Activated T-cell treated with anti-CD3 and anti-CD28 coated beads, Interleukin-2, amount 50 U/mL, for 72 hours (primary cell): ENCODE measurements at places on chromosomes 5 and 9. TPM values are rescaled to one million over a fixed set of nuclear protein-coding genes. Genes with fewer than 3 reads are reported as not detected.
A peak's percentile ranks its signal among the peaks of the same experiment; 100 is the strongest.

SLC34A1 gene
- 0.21 TPM for total RNA-seq

DUSP1 gene
- total RNA-seq: 24.5 TPM

ANGPTL2 gene
- not detected for total RNA-seq

NAIP gene
- total RNA-seq: 5.7 TPM

SPINK1 gene
- not detected for total RNA-seq

DNA sequence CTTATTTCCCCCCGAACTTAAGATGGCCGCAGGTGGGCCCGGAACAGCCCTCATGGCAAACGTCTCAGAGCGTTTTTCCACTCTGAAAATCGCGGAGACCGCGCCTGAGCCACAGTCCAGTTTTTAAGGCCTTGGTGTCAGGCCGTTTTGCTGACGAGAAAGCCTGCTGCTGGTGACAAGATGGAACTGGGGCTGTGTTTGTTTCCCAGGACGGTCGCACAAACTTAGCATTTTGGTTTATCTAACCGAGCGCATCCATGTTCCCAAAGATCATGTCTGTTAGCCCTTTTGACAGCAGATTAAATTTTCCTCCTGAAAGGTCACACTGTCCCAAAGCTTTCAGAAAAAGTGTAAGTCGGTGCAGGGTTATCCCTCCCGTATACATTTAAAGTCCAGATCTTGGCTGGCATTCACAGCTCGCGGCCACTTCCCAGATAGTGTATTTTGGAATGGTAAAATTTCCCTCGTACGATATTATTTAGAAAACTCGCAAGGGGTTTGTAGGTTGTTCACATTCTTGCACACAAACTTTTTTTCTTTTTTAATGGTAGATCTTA is 812 bp downstream of the SREK1 start:
- H3K27me3 ChIP-seq: no peaks in the 10 kb centered on the region
- H3K4me1 ChIP-seq: peaks cover 43% of the 10 kb centered on the region
- peak overlapping the region; percentile 98 for H3K27ac ChIP-seq
- DNase-seq: no peak
- H3K36me3 ChIP-seq: peaks cover 2% of the 10 kb centered on the region

DNA sequence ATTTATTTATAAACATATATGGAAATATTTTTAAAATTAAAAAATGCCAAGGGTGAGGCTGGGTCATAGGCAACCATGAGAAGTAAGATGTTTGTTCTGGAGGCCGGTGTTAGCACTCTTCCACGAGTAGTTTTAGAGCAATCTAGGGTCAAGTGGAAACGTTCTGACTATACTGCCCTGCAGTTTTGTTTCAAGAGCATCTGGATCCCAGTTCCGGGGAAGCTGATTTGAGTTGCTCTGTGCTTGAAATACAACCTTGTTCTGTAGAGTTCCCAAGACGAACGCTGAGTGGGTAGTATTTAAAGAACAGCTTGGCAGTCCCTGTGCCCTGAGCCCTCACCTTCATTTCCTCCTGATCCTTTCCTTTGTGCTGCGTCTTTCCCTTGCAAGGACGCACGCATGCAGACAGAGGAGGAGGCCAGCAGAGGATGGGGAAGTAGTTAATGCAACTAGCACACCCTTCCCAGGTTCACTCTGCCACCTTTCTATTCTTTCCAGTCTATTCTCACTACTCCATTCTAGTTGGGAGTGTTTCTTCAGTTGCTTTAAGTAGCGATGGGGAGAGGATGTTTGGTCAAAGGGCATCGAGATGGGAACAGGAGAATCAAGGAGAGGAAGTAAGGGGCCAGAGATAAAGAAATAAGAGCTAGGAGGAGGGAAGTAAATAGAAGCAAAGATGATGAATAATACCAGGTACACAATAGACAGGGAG is 68.3 kb upstream of the ZSWIM6 start:
- peaks cover 6% of the 10 kb centered on the region for H3K27me3 ChIP-seq
- no peaks in the 10 kb centered on the region for H3K36me3 ChIP-seq
- DNase-seq: no peak
- H3K4me3 ChIP-seq: no peak overlapping the region
- no peak overlapping the region for H3K27ac ChIP-seq

DNA sequence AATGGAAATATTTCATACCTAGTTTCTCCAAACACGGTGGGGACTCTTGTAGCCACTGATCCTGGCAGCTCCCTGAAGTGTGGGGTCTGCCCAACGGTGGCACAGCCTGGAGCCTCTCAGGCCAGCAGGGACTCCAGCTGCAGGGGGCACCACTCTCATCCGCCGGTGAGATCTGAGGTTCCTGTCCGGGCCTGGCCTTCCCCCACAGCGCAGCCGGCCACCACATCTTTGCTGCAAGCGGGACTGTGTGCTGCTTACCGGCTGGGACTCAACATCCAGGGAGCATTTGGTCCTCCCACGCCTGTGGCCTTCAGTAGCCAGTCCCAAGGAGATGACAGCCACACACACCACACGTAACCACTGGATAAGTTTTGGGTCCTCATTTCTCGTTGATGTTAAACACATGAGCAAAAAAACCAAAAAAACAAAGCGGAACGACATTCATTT is 7.7 kb upstream of the NKX2-5 start:
- H3K27me3 ChIP-seq: peaks cover 85% of the 10 kb centered on the region
- no peak overlapping the region for H3K4me3 ChIP-seq
- peaks cover 23% of the 10 kb centered on the region for H3K4me1 ChIP-seq
- no peak for DNase-seq
- H3K36me3 ChIP-seq: no peaks in the 10 kb centered on the region
- no peak overlapping the region for H3K27ac ChIP-seq
